Dermis blood vessel endothelial cell (primary cell): ENCODE measurements at places on chromosomes 13 and 19. TPM values are rescaled to one million over a fixed set of nuclear protein-coding genes. Genes with fewer than 3 reads are reported as not detected.

DNA sequence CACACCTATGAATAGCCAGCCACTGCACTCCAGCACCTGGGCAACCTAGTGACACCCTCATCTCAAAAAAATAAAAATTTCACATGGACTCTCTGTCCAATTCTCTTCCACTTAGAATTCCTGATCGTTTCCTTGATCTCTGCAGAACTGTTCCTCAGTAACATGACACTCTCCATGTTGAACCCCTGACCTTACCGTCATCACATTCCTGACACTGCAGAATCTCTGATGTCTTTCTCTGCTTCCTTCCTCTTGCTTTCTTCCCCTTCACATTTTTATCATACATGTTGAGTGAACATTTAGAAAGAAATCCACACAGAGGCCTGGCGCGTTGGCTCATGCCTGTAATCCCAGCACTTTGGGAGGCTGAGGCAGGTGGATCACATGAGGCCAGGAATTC, 15.0 kb downstream of the ZNF114 start:
- DNase-seq: no peak

GRCh38 chr13:46948338-46948737, 51.5 kb upstream of the HTR2A start:
- no peak for DNase-seq

DNA sequence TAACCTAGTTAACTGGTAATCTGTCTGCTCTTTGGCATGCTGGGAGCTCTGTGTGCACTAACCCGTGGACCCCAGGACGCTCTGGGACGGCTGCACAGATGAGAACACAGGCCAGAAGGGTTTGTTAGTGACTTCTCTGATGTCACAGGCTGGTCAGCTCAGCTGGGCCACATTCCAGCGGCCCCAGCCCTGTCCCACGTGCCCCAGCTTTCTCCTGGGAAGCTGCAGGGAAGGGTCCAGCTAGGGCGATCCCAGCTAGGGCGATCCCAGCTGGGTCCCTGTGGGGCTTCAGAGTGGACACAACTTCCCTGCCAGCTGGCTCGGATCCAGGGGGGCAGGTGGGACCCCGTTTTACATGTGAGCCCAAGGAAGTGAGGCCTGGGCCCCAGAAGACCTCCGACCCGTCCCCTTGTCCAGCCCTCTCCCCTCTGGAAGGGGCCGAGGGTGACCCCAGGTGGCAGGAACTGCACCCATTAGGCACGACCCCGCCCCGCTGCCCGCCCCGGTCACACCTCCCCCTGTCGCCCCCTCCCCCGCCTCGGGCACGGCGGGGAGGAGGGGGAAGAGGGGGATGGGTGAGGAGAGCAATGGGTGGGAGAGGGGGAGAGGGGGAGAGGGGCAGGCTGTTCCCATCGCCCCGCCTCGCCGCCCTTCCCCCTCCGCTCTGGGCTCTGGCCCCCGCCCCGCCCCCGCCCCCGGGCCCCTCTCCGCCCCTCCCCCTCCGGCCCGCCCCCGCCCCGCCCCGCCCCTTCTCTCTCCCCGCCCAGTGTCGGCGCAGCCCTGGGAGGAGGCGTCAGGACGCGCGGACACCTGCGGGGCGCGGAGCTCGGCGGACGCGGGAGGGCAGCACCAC, 75.2 kb upstream of the MCF2L start:
- DNase-seq: peak; percentile 26

- DNase-seq: no peak
These were observed 159.0 kb downstream of the RFC3 start for GRCh38 chr13:33976965-33977364.

GRCh38 chr13:50198508-50198907, 183.3 kb downstream of the KCNRG start:
- DNase-seq: peak; percentile 31

DNA sequence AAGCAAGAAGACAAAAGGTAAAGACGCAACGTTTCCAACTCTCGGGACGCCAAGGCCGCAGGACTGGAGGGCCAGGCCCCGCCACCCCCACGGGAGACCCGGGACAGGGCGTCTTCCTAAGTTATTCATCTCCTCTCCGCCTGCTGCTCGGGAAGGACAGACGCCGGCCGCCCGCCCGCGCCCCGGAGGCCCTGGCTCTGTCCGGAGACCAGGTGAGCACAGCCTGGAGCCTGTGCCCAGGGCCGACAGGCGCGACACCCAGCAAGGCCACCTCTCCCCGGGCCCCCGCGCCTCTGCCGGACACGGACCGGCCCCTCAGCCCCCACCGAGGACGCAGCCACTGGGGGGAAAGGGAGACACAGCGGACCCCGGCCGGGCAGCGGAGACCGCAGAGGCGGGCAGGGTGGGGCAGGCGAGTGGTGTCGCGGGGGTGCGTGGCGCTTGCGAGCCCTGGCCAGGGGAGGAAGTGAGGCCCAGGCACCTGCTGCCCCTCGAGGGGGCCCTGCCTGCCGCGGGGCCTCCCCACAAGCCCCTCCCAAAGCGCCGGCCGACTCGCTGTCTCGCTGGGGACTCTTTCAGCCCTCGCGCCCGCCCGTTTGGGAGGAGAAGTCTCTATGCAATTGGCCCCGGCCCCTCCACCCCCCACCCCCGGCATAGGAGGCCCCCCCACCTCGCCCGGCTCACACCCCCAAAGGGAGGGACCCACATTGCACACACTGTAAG, 17.2 kb downstream of the SMIM24 start:
- no peak for DNase-seq

GRCh38 chr19:11963566-11964355, 1.1 kb upstream of the ZNF763 start:
- peak; percentile 71 for DNase-seq

GRCh38 chr13:99374169-99374991, 67.2 kb upstream of the GPR183 start:
- no peak for DNase-seq

DNA sequence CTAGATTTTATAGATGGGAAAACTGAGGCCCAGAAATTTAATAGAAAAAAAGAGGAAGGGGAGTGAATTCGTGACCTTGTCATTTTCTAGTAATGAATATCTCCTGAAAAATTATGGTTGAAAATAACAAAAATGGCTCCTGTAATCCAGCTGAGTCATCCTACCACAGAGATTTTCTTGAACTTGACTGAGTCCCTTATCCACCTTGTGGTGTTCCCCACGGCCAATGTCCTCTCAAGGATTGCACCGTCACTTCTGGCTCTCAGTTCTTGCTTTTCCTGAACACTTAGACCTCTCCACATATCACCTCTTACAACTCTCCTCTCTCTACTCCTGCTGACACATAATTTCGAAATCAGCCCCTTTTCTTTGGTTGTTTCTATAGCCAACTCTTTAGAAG, 1.2 kb upstream of the KATNAL1 start:
- no peak for DNase-seq

- DNase-seq: no peak
These were observed 47.4 kb upstream of the UBAC2 start for GRCh38 chr13:99153219-99153618.

- no peak for DNase-seq
These were observed 224.4 kb downstream of the LACC1 start for GRCh38 chr13:44104197-44104490.

- DNase-seq: no peak
These were observed 5.3 kb downstream of the HSD17B14 start for GRCh38 chr19:48830965-48831364.

DNA sequence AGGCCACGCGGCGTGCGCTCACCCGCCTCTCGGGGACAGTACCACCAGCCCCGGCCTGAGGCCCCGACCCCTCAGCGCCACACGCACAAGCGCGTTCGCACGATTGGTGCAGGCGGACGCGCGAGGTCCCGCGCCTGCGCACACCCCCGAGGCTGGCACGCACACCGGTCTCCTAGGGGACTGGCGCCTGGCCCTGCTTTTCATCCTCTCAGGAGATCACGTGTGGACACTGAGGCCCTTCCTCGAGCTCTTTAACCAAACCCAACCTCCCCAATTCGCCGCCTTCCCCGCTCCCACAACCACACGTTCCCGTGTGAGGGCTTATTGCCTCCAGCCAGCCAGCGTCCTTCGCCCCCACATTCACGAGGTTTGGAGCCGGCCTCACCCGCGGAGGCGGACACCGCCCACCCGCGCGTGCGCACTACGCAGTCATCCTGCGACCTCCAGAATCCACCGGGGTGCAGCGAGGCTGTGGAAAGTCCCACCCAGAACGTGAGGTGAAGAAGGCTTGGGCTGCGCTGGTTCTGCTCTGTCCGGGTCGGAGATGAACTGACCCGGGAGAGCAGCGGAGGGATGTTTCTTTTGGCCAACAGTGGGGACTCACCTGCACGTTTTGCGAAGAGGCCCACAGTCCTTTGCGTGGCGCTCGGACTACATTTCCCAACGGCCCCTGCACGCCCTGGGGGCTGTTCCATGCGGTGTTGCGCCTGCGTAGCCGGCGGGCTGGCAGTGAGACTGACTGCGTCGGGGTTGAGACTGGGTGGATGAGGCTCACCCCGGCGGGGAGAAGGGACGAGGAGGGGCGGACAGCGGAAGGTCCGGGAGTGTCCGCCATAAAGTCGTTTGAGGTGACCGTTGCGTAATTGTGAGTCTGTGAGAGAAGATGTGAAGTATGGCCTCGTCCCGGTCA, 539 bp upstream of the ZNF667 start:
- peak; percentile 83 for DNase-seq

DNA sequence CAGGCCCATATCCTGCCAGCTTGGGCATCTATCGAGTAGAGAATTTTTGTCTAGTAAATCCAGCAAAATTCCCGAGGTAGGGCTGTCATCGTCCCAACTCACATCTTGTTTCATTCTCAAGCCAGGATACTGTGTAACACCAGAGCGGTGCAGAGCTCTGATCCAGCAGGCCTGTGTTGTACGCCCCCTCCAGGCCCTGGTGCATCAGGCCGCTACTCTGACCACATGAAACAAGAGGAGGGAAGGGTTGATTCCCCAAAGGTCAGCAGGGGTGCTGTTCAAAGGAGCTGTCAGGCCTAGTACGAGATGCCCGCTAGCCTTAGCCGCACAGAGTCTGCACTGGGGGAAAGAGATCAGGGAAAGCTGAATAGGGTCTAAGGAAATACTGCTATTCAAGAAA, 276.0 kb downstream of the SLC7A1 start:
- DNase-seq: no peak

Gene CCNE1
- total RNA-seq: 5.3 and 8.1 TPM in 2 replicates

Gene FFAR2
- not detected in 2 replicates for total RNA-seq

Gene ZIC2
- 0.47 TPM in 1 of 2 replicates, not detected in the other for total RNA-seq
